ENCODE measurements at places on chromosomes 1 and 21.

DNA sequence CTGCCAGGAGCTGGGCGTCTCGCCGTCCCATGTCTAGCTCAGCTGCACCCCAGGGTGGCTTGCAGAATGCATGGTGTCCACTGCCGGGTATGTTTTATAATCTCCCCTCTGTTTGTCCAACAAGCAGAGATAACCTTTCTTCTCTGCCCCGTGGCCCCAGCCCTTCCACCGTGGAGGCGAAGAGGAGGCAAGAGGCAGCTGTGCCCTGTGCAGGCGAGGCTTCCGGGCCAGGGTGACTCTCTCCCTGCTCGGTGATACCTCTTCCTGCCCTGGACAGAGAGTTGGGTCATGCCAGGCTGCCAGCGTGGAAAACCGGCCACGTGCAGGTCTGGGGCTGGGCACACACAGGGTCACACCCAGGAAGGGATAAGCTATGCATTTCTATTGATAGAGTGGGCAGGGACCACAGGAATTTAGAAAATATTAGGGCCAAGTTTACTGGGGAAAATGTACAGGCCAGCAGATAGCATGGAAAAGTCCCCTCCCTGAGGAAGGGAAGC is at the start of gene TFF2:
TFF2 (minus strand) TSS at position 68 of the 500 bp plus-strand sequence; CDS start at position 31, 37 bp downstream.
- no peak for DNase-seq

DNA sequence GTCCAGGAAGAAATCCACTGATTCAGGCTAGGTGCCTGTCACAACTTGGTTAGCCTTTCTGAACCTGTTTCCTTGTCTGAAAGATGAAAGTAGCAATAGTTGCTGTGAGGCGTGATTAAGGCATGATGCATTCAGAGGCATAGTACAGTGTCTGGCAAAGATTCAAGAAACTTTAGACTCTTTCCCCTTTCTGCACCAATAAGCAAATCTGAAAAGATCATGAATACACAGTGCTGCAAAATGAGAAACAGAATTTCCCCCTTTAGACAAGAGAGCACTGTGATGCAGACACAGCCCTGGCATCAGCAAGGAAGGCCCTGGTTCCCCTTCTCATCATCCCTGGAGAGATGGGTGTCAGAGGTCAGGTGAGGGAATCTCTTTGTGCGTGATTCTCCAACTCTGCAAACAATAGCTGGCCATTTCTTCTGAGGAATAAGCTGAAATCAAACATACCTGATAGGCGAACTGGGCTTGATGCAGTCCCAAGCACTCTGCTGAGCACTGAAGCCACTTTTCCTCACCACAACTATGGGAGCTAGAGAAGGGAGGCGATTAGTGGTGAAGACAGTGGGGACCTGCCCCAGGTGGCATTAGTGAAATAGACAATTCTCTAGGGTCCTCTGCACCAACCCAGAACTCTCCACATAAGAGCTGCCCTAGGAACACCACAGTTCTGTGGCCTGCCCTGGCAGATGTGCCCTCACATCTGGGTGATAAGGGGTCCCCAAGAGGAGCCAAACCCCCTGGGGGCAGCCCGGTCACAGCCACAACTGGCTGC is 41.7 kb downstream of the ITPKB start:
- peak; percentile 67 for DNase-seq

DNA sequence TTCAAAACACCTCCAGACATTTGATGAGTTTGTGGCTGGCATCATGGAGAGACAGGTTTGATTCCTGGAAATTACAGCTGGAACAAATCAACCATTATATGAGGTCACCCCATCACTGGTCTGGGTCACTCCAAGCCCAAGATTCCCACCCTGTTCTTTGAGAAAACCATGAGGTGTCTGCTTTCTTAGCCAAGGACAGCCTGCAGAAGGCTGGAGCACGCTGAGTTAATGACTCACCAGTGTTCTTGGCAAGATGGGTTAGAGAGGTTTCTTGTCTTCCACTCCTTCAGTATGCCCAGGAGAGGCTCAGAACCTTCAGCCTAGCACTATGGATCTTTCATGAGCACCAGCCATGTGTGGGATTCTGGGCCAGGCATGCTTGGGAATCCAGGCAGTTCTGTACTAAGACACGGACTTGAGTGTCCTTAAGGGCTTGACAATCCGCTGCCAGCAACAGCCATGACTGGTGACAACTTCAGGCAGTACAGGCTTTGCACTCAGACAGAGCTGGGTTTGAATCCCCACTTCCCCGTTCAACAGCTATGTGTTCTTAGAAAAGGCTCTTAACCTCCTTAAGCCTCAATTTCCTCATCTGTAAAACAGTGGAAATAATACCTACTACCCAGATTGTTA is 43.9 kb downstream of the GRHL3 start:
- peak; percentile 92 for DNase-seq

- no peak for DNase-seq
Observed at GRCh38 chr1:110602466-110602865, 3.7 kb downstream of the KCNA2 start.

DNA sequence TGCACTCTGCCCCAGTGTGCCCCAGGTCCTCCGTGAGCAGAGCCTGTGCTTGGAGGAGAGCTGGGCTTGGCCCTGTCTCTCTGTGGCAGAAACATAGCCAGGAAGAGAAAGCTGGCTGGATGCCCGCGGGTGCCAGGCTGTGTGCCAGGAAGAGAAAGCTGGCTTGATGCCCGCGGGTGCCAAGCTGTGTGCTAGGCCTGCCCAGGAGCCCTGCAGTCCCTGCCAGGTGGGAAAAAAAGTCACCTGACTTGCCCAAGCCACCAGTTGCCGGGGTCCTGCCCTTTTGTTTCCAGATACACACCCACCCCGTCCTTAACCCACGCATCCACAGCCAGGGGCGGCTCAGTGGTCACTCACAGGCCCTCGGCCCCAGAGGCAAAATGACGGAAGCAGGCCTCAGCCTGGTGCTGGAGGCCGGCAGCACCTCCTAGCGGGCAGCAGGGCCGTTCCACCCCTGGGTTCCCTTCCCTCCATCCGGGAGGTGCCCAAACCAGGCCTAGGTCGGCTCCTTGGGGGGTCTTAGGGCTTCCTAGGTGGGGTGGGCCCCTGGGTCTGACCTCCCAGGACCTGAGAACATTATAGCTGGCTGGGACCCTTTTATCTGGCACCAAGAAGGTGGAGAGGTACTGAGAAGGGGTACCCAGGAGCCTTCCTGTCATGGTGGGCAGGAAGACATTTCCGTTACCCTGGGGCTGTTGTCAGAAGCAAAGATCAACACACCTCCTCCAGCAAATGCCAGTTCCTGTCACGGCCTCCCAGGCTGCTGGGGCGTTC is 9.1 kb downstream of the ITGB2 start:
- DNase-seq, result no peak

DNA sequence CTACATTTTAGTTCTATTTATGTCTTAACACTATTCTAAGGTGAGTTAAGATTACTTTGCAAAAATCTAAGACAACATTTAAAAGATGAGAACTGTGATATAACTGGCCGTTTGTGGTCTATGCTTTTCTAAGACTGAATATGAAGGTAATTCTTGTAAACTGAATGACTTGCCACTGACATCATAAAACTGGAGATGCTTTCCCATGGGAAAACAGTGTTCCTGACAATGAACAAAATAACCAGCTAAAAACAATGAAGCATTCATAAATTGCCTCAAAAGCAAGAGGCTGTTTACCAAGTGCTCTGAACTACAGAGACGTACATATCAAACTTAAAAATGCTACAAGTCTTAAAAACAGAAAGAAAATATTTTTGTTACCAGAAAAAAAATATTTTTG is 54.7 kb downstream of the APP start:
- peak; percentile 59 for DNase-seq

DNA sequence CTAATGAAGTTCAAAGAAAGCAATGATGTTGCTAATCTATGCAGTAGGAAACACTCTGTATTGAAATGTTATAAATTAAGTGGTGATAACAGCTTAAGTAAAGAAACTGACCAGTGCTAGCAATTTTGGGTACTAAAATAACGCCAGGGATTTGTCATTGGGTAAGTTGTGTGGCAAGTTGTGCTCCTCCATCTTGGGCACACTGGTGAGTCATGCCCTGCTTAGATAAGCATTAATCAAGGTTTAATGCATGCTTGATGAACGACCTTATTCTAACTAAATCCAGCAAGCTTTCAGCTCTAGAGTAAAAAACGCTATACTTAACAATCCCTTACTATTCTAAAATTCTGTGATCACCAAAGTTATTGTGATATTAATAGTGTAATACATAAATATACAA is 25.2 kb downstream of the VAMP4 start:
- no peak for DNase-seq

DNA sequence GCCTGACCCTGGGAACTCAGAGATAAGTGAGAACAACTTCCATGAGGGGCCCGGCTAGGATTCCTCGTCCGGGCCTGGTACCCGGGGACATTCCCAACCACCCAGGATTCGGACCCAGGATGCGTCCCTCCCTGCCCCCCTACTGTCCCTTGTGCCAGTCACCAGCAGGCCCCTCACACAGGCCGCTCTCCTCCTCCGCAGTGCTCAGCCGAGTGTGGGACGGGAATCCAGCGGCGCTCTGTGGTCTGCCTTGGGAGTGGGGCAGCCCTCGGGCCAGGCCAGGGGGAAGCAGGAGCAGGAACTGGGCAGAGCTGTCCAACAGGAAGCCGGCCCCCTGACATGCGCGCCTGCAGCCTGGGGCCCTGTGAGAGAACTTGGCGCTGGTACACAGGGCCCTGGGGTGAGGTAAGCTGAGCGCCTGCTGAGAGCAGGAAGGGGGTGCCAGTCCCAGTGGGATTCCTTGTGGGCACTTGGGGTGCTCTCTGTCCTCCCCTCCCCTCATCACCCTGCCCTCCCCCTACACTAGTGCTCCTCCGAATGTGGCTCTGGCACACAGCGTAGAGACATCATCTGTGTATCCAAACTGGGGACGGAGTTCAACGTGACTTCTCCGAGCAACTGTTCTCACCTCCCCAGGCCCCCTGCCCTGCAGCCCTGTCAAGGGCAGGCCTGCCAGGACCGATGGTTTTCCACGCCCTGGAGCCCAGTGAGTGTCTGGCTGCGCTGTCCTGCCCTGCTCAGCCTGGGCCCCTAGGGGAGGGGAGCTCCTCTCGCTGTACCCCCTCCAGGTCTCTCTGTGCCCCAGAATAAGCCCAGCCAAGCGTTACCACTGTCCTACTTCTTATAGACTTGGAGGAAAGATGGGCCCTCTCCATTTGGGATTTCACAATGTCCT is 9.8 kb downstream of the ADAMTSL4 start:
- DNase-seq, result no peak

GRCh38 chr1:180267211-180267561 is 37.1 kb downstream of the LHX4 start:
- DNase-seq, result no peak

- DNase-seq, result no peak
Observed at GRCh38 chr1:103783944-103784377, 34.3 kb downstream of the AMY1C start.

DNA sequence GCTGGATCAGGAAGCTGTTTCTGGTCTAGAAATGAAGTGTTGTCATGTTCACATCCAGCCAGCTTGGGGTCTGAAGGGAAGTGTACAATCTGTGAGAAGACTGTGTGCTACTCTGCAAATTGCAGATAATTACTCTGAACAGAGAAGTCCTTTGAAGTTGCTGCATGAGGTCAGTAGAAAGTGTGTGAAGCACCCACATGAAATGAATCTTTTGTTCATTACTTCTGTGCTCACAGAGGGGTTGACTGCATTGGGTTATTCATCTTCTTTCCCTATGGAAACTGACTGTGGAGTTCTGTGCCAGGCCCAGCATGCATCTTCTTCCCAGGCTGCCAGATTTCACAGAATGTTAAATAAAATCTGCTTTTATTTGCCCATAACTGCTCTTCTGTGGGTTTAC is 47.1 kb downstream of the CTH start:
- DNase-seq, result no peak

DNA sequence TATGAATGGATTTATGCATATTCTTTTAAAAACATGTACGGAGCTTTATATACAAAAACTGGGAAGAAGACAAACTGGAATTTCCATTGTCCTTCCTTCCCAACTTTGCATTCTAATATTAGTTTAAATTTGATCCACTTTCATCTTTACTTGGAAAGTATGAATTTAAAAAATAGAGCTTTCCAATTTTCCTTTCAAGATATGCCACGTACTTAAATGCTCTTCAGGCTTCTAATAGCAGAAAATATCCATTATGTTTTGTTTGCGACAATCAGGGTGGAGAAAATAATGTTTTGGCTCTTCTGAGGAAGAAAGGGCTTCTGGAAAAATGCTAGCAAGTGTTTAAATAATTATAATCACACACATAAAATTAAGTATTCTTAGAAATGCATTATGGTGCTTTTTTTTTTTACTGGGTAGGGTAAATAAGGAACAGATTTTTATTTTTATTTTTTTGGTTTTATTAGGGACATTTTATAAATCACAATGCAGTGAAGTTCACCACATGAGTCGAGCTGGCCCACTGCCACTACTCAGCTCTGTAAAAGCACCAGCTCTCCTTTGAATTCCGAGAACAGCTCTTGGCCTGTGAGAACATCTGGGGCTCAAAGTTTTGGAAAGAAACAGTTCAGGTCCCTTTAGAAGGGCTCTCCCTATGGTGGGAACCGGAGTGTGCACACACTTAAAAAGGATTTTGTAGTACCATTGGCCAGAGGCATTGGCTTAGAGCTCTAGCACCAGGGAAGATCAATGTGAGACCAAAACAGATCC is 287.4 kb upstream of the LYPLAL1 start:
- peak; percentile 18 for DNase-seq

DNA sequence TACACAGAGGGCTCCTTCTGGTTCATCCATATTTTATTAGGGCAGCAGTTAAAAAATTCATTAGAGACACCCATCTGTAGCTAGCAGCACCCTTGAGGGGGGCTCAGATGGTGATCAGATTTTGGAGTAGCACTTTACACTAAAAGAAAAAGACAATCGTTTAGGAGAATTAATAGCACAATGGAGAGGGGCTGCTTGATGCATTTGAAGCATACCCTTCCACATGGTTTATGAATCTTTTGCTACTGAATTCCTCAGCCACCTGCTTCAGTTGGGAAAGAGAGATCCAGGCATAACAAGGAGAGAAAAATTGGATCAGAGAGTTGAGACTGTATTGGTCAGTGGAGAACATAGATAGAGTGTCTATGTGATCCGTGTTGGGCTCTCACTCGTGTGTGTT is 54.4 kb downstream of the DISC1 start:
- no peak for DNase-seq

GRCh38 chr1:20107351-20107750 is 12.0 kb downstream of the PLA2G2D start:
- no peak for DNase-seq

- no peak for DNase-seq
Observed at GRCh38 chr1:181160998-181161870, 72.7 kb downstream of the IER5 start.

All from fibroblast of skin of right biceps (primary cell).